AG09319 (cell line): ENCODE measurements at places on chromosomes 2 and 18.

GRCh38 chr2:53949457-53949856, 21.3 kb downstream of the PSME4 start:
- DNase-seq, result no peak

- no peak for DNase-seq
Measured at GRCh38 chr2:156379071-156379470, 46.5 kb upstream of the NR4A2 start.

DNA sequence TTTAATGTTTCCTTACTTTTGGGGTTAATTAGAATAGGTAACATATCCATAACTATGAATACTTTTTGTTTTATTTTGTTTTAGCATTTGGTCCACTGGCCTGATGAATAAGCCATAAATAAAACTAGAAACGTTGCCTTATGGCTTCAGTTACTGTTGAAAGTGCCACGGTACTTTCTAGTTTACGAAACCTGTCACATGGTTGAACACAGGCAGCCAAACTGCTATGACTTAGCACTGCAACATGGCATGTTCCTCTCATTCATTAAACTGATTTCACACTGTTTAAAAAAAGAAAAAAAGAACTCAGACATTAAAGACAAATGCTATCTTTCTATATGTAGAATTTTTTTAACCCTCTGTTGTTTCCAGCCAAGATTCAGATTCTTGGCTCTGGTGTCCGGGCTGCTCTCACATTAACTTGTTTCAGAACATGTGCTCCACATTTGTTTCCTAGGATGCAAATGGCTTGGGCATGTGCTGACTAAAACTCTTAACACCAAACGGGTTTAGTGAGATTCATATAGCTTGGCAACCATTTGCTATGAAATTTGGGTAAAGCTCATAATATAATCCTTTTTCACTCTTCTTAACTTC, 323.9 kb upstream of the RND3 start:
- DNase-seq, result no peak

- DNase-seq, result peak; percentile 61
Measured at GRCh38 chr18:23982155-23983079, 32.1 kb upstream of the TTC39C start.

- DNase-seq, result no peak
Measured at GRCh38 chr2:21270708-21271122, 146.9 kb downstream of the TDRD15 start.

DNA sequence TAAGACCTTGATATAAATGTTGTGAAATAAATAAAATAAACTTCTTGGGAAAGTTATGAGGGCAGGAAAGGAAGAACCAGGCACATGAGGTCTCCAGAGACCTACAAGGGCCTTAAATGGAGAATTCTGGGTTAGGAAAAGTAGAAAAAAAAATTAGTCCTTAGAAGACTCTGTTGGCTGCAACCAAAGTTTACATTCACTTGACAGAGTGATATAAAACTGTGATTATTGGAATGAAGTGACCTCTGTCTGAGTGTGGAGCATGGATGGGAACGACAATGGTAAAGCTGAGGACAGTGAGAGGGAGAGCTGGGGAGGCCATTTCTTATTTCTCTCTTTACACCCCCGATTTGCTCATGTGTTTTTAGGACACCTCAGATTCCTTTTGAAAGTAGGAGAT, 29.0 kb upstream of the CAVIN2 start:
- no peak for DNase-seq

DNA sequence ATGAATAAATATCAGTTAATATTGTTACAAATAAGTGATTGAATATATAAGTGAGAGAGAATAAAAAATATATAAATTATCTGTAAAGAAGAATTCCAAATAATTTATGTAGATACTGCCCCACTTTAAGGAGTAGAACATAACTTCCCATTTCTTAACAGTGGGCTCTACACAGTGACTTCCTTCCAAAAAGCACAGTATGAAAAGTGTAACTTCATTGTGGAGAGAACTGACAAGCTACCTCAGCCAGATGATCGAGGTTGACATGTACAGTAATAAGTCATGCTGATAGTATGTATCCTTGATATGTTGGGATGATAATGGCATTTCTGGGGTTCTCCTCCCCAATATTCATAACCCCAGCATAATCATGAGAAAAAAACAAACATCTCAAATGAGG, 191.9 kb upstream of the FN1 start:
- no peak for DNase-seq

- DNase-seq, result no peak
Measured at GRCh38 chr2:57990118-57990725, 56.4 kb upstream of the VRK2 start.

DNA sequence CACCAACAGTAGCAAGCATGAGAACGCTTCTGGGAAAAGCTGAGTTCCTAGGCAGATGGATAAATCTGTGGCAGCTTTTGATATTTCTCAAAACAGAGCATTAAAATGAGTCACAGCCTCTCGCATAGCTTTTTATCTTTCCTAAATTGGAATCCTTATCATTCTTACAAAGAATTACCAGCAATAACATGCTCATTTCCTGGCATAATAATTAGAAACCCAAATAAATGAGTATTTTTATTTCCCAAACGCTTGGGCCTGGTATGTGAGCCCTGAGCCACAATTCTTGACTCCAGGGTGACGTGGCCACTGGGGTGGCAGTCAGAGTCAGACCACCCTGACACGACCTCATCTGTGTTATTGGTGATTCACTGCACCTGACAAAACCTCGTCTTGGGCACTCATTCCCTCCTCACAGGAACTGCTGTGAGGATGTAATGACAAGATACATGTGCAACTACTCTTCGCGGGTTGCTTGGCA, 210.7 kb downstream of the ARL4C start:
- no peak for DNase-seq

DNA sequence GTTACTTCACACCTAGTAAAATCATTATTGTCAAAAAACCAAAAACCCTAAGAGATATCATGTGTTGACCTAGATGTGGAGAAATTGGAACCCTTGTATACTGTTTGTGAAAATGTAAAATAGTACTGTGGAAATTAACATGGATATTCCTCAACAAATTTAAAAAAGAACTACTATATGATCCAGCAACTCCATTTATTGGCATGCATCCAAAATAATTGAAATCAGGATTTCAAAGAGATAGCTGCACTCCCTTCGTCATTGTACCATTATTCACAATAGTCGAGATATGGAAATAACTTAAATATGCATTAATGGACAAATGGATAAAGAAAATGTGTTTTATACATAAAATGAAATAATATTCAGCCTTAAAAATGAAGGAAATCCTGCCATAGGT, 105.3 kb upstream of the ZC3H15 start:
- DNase-seq, result no peak
